ENCODE measurements at places on chromosomes 11 and 22.

DNA sequence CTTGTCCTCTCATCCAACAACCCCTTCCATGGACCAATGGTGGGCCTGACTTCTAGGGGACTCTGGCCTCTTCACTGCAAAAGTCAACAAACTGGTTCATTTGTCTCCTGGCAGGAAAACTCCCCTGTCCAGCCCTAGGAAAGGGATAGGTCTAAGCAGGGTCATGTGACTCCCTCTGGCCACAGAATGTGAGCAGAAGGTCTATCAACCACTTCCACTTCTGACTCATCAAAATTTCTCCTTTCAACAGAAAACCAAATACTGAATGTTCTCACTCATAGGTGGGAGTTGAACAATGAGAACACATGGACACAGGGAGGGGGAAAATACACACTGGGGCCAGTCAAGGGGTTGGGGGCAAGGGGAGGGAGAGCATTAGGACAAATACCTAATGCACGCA is 1.3 kb upstream of the ISX start:
- peak; percentile 58 for DNase-seq

DNA sequence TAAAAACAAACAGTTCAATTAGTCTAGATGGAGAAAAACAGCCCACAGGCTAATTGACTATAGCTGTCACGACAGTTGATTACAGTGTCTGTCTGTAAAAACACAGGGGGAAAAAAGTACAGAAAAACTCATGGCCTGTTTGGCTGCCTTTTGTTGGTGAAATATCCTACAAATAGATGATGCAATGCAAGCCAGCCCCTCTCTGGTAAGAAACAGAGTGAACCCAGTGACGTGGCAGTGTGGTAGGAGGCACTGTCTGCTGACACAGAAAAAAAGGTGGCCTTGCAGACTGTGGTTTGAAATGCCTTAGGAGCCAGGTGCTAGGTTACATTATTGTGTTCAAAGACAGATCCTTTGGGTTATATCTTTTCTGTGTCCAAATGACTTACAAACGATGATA is 431.4 kb upstream of the CCDC90B start:
- no peak for DNase-seq

- no peak for DNase-seq
Observed at GRCh38 chr11:2093575-2094353, 45.4 kb downstream of the IGF2 start.

DNA sequence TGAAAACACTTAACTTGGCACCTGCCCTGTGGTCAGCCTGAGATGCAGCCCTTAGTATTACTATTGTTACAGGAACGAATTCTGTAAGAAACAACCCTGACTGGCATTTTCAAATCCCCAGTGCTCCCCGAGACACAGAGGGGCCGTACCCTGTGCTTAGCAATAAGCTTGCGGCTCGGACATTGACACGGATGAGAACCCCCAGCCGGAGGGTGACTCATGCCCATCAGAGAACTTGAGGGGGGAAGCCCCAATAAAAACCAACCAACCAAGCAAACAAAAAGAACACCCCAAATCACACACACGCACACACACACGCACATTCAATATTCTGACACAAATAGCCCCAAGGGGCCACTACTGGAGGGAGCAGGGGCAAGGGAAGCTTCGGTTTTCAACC is 63.8 kb downstream of the SHISAL1 start:
- no peak for DNase-seq

DNA sequence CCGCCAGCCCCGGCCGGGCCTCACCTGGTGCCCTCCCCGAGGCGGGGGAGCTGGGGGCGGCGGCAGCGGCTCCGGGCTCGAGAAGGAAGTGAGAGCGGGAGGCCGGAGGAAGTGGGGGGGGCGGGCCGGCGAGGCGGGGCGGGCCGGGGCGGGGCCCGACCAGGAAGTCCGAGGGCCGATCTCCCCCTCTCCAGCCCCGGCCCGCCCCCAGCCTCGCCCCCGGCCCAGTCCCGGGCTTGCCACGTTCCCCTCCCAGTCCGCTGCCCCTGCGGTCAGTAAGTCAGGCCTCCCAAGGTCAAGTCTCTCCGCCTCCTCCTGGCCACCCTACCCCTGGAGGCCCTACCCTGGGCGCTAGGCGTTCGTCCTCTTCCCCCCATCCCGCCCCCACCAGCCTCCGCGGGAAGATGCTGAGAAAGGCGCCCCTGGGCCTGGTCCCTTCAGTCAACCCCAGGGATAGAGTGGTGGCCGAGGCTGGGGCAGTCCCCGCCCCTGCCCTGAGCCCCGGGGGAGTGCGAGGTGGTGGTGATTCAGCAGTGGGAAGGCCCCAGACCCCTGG is at the start of gene RHOG:
RHOG (minus strand) TSS at position 90 of the 556 bp plus-strand sequence. CDS start 12,821 bp downstream, outside the sequence.
- peak; percentile 93 for DNase-seq
